Stimulated activated naive CD8-positive, alpha-beta T cell treated with anti-CD3 and anti-CD28 coated beads, Interleukin-15, amount 100 ng/mL, for 72 hours (primary cell): ENCODE measurements at places on chromosomes 13 and 19.

DNA sequence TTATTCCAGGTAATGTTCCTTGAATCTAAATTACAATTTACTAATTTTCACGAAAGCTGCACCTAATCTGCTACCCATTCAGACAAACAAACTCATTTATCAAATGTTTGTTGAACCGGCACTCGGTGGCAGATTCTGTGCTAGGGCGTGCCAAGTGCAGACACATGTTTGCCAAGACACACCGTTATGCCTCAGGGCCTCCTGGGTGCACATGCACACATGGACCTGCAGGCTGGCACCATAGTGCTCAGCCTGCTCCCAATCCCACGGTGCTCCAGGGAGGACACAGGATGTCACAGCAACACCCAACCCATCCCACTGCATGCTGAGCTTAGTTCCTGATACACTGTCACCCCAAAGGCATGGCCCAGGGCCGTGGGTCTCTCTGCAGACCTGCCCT is 7.7 kb downstream of the SCGB2B2 start:
- no peak for DNase-seq

DNA sequence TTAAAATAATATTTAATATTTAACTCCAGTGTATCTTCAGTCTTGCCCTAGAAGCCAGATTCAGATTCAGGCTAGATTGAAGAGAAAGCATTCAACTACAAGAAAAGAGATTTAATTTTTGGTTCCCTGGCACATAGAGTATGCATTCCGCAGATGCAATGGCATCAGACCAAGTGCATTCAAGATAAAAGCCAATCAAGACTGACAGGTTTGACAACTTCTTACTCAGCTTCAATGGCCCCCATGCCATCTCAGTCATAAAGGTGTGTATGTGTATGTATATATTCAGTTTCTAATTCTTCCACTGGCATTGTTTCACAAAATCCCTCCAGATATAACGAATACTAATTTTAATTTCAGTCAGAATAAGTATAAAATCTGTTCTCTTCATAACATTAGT is 650.8 kb upstream of the GPC6 start:
- no peak for DNase-seq

GRCh38 chr19:3193256-3194105 is 7.8 kb downstream of the NCLN start:
- no peak for DNase-seq

GRCh38 chr13:39510316-39510695 is 92.7 kb downstream of the LHFPL6 start:
- DNase-seq, result no peak

DNA sequence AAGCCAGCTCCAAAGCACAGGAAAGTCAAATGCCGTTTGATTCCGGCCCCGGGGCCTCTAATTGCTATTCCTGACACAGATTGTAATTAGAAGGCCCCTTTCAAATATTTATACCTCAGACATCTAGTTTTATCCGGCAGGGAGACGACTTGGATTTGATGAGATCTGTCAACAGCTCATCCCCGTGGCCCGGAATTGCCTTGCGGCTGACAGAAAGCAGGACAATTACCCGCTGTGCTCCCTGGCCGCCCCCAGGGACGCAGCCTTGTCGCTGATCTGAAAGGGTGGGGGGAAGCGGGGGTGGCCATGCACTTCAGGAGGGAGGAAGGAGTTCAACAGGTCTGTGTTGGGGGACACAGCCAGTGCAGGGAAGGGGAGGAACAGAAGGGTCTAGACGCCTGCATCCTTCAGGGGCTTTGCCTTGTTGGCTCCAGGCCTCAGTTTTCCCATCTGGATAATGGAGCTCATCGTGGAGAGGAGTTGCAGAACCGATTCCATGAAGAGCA is 1.8 kb upstream of the SHD start:
- no peak for DNase-seq

DNA sequence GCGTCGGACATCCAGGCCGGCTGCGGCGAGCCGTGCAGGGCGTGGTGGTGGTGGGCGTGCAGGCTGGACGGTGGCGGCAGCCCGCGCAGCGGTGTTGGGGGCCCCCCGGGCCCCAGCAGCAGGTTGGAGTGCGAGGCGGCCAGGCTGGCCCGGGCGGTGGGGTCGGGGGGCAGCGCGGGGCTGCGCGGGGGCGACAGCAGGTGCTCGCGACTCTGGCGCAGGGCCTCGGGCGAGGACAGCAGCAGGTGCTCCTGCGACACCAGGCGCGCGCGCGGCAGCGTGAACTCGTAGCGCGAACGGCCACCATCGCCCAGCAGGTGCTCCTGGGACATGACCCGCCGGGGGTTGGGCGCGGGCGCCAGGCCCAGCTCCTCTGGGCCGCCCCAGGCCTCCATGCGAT is 9.8 kb downstream of the SHISA7 start:
- DNase-seq, result no peak

GRCh38 chr13:112638157-112638750 is 50.3 kb upstream of the TUBGCP3 start:
- no peak for DNase-seq

DNA sequence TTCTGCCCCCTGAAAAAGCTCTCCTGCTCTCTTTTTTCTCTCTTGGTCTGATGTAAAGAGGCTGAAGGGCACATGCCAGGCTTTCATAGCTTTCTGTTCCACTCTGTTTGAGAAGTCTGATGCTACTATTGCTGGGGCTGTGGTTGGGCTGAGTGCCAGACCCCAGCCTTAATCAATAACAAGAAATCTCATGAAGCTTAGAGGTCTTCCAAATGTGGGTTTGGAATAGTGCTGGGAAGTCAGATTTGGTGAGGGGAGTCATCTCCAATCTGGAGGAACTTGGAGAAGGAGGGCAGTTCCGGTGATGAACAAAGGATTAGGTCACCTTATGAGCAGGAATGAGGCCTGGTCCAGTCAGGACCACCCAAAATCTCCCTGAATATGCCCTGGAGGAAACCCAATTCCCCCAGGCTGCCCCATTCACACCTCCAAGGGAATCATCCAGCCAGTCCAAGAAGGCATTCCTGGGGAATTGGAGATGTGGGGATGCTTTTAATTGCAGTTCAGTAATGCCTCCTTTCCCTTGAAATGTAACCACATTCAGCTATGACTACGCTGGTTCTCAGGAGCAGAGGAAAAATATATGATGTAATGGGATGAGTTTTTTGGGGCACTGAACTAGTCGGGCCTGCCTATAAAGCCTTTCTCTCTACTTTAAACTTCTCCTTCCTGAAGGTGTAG is 102.0 kb downstream of the STARD13 start:
- no peak for DNase-seq
